ENCODE measurements at places on chromosomes 16 and 17.

DNA sequence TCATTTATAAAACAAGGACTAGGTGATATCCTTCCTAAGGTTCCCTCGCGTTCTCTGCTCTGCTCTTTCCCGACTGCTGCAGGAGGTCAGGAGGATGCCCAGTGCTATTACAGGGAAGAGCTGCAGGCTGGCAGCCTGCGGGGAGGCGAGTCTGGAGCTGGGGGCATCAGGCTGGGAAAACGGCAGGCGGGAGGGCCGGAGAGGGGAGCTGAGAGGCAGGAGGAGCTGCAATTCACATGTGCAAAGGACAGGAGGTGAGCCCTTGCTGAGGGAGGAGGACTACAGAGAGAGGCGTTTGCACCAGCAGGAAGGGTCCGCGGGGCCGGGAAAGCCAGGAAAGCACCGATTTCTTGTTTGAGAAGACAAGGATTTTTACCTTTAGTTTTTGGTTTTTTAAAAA lies 8.1 kb downstream of the ADAD2 start:
- DNase-seq: no peak

DNA sequence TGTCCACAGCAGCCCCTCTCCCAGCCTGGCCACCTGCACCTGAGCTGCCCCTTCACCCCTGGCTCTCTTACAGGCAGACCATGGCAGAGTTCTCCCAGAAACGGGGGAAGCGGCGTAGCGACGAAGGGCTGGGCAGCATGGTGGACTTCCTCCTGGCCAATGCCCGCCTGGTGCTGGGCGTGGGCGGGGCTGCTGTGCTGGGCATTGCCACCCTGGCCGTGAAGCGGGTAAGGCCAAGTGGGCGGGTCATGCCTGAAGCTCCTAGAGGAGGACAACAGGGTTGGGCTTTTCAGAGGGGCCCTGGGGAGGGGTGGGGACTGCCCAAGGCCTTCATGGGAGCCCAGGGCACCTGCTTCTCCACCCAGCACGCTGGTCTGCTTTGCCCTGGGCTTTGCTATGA lies 2.2 kb downstream of the MIEF2 start:
- DNase-seq: no peak

- DNase-seq: no peak
Observed at GRCh38 chr16:85829751-85830445, 30.4 kb downstream of the COX4I1 start.

DNA sequence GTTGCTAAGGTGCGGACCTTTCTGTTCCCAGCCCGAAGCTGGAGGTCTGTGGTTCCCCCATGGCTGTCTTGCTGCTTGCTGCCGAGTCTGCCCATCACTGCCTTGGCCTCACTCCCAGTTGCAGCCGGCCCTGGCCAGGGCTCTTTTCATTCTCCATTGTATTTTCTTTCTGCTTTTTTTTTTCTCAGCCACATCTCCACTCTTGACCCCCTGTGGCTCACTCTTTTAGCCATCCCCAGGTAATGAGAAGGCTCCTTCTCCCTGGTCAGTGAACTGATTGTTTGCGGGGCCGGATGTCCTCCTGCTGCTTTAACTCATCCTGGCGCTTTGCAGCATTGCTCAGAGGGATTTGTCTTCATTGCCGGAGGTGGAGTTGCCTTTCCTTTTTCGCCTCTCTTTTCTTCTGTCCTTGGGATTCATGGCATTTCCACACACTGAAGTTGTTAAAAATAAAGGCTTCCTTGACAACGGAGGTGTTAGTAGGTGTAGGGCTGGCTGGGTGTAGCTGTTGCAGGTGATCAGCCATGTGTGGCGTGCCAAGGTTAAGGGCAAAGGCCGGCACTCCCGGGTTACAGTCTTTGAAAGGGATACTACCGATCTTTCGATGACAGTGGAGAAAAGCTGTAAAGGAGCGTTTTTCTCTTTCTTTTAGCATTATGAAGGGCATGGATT lies 34.1 kb downstream of the MAP2K6 start:
- DNase-seq: no peak

DNA sequence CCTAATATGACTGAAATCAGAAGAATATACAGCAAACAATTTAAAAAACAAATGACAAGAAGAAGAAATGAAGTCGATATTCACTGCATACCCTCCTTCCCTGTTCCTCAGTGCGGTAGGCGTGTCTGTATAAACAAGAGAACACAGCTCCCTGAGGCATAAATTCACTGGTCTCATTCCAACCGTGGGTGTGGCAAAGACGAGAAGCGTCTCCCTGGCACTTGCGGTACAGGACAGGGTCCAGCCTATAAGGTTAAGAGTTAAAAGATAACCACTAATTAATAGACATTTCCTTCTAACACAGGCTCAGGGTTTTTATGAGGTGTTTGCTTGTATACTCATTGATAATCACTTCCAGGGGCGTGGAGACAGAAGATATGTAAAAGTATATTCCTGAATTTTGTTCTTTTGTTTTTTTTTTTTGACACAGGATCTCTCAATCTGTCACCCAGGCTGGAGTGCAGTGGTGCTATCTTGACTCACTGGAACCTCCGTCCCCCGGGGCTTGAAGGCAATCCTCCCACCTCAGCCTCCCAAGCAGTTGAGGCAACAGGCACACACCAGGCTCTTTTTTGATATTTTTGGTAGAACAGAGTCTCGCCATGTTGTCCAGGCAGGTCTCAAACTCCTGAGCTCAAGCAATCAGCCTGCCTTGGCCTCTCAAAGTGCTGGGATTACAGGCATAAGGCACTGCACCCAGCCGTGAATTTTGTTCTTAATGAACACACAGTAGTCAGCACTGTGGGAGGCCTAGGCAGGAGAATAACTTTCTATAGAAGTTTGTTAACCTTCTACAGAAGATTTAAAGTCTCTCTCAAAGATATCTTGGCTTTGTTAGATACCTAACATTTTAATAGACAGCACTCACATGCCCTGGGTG lies 59.1 kb upstream of the CLEC18B start:
- DNase-seq: no peak

DNA sequence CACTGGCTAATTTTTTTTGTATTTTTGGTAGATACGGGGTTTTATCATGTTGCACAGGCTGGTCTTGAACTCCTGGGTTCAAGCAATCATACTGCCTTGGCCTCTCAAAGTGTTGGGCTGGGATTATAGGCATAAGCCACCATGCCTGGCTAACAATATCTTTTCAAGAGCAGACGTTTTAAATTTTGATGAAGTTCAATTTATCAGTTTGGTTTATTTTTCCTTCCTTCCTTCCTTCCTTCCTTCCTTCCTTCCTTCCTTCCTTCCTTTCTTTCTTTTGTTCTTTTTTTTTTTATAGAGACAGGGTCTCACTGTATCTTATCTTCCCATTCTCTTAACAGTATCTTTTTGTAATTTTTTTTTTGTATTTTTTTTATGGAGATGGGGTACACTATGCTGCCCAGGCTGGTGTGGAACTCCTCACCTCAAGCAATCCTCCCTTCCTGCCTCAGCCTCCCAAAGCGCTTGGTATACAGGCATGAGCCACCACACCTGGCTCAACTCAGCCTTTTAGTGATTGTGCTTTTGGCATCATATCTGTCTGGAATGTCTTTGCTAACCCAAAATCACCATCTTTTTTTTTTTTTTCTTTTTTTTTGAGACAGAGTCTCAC lies 13.6 kb upstream of the GIP start:
- DNase-seq: no peak

DNA sequence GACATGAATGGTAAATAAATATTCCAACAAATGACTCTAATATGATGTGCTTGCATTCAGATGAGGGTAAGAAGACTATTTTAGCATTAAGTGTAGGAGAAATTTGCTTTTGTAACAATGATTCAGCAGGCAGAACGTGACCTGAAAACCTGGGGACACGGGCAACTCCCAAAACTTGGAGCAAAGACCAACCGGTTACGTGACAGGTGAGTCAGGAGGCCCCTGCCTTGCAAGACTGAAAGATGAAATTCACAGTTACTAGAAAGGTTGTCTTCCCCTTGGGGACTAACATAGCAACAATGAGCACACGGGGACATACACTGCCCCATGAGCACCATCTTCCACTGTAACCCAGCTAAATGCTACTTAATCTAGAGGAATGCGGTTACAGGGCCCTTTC lies 33.5 kb upstream of the ERN1 start:
- no peak for DNase-seq
